Activated CD4-positive, alpha-beta T cell treated with anti-CD3 and anti-CD28 coated beads for 1 hour (primary cell): ENCODE measurements at places on chromosomes 3 and 15.

- DNase-seq = no peak
These were observed 39.7 kb upstream of the LRRFIP2 start for GRCh38 chr3:37214076-37214475.

GRCh38 chr3:69855436-69856162 is 116.3 kb downstream of the MITF start:
- DNase-seq = no peak

DNA sequence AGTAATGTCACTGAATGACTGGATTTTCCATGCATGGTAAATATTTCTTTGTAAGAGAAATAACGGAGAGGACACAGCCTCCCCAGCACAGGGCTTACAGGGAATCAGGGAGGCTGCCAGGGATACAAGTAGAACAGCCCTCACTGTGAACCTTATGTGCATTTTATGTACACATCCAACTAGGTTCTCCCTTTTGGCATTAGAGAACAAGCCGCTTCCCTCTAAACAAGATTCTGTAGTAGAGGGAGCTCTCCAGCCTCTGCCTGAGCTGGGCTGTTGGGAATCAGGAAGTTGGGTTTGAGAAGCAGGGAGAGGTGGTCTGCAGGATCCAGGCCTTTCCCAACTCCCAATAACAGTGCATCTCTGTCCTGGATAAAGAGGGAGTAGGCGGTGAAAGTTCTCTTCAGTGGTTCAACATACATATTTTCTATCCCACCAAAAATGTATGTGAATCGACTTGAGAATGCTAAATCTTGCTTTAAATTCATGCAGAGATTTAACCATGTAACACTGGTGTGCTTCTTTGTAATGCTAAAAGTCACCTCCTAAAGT is 83.7 kb downstream of the ARNT2 start:
- no peak for DNase-seq

DNA sequence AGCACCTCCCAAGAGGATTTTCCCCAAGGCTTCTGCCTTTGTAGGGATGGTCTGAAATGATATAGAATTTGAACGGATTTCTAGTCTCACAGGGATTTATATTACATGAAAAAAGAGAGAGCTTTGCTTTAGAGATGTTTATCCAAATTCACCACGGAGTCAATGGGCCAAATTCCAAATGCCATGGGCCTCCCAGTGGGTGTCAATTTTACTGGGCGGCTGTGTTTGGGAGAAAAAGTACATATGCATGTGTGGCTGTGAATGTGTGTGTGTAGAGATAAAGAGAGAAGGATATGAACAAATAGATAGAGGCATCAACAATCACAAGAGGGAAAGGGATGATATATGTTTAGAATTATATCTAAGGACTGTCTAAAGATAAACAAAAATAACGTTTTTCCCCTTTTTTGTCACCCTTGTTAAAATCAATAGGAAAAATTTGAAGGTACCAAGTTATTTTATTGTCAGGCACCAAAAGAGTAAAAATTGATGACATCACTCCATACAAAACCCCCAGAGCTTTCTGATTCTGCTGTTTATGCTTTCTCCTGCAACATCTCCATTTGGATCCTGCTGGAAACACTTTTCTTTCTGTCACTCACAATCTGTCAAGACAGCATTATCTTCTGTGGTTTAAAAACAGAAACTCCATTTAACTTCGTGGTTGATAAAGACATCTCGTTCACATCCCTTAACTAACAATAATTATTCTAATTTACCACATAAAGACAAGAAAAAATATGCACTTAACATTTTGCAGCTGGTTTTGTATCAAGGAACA is 160.7 kb downstream of the FHIT start:
- no peak for DNase-seq

GRCh38 chr3:140754936-140755335 is 77.1 kb downstream of the TRIM42 start:
- DNase-seq = no peak
